ENCODE measurements at places on chromosomes 4 and X. TPM values are rescaled to one million over a fixed set of nuclear protein-coding genes. Genes with fewer than 3 reads are reported as not detected.

DNA sequence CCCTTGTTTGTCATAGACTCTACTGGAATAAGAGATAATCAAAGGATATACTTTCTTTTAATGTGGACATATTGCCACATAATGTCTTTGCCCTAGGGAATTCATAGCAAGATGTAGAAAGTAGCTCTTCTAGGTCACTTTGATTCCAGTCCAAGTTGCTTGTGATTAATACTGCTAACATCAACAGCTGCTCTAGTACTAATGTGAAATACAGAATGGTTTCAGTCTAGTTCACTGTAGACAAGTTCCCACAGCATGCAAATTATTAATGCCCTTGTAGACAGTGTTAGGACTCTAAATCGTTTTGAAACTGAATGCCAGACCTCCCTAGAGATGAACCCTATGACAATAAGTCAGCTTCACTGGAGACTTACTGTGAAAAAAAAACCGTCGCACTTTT lies 494.6 kb upstream of the ATOH1 start:
- no peak overlapping the region for H3K27ac ChIP-seq
- no peaks in the 10 kb centered on the region for H3K36me3 ChIP-seq
- no peak overlapping the region for H3K4me3 ChIP-seq

DNA sequence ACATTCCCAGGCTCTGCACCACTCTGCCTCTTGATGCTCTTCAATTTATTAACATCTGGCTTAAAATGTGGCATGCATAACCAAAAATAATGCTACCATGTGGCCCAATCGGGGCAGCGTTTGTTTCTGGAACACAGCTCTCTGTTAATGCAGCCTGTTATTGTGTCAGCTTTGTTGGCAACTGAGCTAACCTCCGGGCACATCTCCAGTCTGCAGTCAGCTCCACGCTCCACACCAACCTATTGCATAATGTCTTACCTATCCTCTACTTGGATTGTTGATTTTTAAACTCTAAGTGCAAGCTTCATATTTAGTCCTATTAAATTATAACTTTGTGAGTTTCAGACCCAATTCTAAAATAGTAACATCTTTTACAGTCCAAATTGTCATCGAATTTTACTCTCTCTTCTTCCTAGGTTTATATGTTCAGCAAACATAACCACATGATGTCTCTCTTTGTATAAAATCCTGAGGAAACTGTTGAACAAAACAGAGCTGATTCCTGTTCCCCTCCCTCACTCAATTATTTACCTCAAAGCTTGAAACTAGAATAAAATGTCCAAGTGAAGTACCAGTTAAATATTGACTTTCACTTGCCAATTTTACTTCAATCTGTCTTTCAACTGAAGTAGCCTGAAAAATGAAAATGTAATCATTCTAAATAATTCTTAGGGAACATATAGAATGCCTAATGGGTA lies 92.2 kb upstream of the RAPGEF2 start:
- H3K27me3 ChIP-seq, result no peaks in the 10 kb centered on the region
- H3K4me3 ChIP-seq, result no peak overlapping the region
- no peaks in the 10 kb centered on the region for H3K36me3 ChIP-seq

GRCh38 chr4:87543835-87544461 lies 14.8 kb upstream of the SPARCL1 start:
- H3K36me3 ChIP-seq, result no peaks in the 10 kb centered on the region
- H3K27ac ChIP-seq, result no peak overlapping the region
- H3K27me3 ChIP-seq, result peaks cover 3% of the 10 kb centered on the region
- no peaks in the 10 kb centered on the region for H3K4me1 ChIP-seq
- no peak overlapping the region for H3K4me3 ChIP-seq
- DNase-seq, result peak; percentile 48

GRCh38 chr4:160510928-160511327 lies 1408.0 kb downstream of the RAPGEF2 start:
- no peaks in the 10 kb centered on the region for H3K4me1 ChIP-seq
- no peak for DNase-seq
- H3K36me3 ChIP-seq, result no peaks in the 10 kb centered on the region
- H3K27ac ChIP-seq, result no peak overlapping the region

DNA sequence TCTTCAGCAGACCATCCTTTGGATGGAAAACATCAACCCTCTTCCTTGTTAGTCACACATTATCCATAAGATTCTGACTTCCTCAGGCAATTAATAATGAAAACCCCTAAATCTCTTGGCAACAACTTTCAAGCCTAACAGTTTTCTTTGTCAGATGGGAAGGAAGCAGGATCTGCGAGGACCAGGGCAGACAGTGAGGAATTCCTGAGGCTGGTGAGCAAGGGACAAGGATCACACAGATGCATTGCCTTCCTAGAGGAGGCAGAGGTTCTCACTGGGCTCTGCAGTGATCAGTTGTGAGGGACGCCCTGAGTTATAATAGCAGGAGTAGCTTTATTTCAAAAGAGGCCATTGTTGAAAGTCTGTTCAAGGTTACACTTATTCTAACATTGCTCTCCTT lies 195.4 kb downstream of the SLIT2 start:
- H3K36me3 ChIP-seq, result no peaks in the 10 kb centered on the region
- H3K27ac ChIP-seq, result no peak overlapping the region
- H3K4me3 ChIP-seq, result no peak overlapping the region
- no peak for DNase-seq
- H3K4me1 ChIP-seq, result no peaks in the 10 kb centered on the region
- no peaks in the 10 kb centered on the region for H3K27me3 ChIP-seq

GRCh38 chrX:338836-339400 lies 20.3 kb upstream of the GTPBP6 start:
- H3K27ac ChIP-seq, result no peak overlapping the region
- no peak for DNase-seq
- H3K4me3 ChIP-seq, result no peak overlapping the region
- no peaks in the 10 kb centered on the region for H3K27me3 ChIP-seq
- H3K4me1 ChIP-seq, result no peaks in the 10 kb centered on the region

DNA sequence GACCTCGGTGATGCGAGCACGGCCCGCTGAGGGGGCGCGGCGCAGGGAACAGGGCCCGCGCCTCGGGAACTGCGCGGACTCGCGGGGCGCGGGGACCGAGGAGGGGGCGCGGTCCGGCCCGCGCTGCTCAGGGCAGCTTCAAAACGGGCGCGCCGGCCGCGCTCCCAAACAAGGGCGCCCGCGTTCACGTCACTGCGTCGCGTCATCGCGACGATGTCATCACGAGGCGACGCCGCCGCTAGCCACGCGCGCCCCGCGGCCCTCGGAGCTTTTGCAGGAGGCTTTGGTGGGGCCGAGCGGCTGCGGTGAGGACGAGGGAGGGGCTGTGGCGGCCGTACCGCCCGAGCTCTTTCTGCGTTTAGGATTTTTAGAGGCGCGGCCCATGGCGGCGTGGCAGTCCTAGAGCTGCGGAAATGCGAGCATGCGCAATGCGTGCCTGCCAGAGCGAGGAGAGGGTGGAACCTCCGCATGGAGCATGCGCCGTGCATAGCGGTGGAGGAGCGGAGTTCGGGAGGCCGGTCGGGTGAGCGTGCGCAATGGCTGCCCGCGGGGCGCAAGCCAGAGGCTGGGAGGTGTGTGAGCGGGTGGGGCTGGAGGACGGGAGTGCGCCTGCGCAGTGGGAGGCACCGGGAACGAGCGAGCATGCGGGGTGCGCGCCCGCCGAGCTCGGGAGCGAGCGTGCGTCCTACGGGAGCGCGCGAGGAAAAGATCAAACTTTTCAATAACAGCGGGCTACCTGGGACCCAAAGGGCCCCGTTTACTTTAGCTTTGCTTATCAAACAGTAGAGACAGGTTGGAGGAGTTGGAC lies at the start of gene PPP2R3B:
Gene PPP2R3B, minus strand, starts transcription at position 140 of the 808 bp plus-strand sequence. CDS start 216 bp downstream, outside the sequence.
- no peaks in the 10 kb centered on the region for H3K27me3 ChIP-seq
- DNase-seq, result peak; percentile 99
- no peaks in the 10 kb centered on the region for H3K4me1 ChIP-seq
- peak within 1 kb of the TSS; percentile 74 for H3K4me3 ChIP-seq
- H3K27ac ChIP-seq, result peak within 1 kb of the TSS; percentile 98

DNA sequence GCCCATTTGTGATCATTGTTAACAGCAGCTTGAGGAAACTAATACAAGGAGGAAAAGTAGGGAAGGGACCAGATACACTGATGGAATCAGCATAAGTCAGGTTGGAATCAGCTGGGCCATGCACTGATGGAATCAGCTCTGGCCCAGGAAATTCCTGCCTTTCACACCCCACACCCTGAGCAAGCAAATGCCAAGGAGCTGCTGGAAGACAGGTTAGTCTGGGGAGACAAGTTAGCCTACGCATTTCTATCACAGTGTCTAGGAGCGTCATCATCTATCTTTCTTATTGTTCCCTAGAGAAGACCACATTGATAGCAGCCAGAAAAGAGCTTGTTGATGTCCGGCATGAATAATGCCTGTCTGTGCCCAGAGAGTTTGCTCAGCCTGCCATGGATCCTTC lies 16.2 kb upstream of the CEP135 start:
- no peaks in the 10 kb centered on the region for H3K36me3 ChIP-seq
- no peak overlapping the region for H3K4me3 ChIP-seq
- H3K4me1 ChIP-seq, result no peaks in the 10 kb centered on the region
- no peaks in the 10 kb centered on the region for H3K27me3 ChIP-seq

DNA sequence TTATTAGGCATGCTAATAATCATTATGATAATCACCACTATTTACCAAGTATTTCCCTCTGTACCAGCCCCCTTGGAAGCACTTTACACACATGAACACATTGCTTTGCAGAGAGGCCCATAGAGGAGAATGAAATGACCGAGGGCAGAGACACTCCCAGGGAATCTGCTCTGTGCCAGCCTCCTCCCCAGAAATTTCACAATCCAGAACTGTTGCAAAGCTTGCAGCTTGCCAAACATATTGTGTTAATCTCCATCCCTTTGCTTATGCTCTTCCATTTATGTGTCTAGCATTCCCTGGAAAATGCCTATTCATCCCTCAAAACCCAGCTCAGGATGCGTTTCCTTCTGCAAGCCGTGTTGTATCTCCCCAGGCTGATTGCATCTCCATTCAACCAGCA lies 37.8 kb downstream of the CYTL1 start:
- no peak overlapping the region for H3K27ac ChIP-seq
- no peaks in the 10 kb centered on the region for H3K27me3 ChIP-seq

- peaks cover 13% of the 10 kb centered on the region for H3K27me3 ChIP-seq
- H3K4me3 ChIP-seq, result no peak overlapping the region
- no peak overlapping the region for H3K27ac ChIP-seq
- H3K36me3 ChIP-seq, result no peaks in the 10 kb centered on the region
Measured at GRCh38 chr4:53635697-53636483, 44.6 kb upstream of the LNX1 start.

DNA sequence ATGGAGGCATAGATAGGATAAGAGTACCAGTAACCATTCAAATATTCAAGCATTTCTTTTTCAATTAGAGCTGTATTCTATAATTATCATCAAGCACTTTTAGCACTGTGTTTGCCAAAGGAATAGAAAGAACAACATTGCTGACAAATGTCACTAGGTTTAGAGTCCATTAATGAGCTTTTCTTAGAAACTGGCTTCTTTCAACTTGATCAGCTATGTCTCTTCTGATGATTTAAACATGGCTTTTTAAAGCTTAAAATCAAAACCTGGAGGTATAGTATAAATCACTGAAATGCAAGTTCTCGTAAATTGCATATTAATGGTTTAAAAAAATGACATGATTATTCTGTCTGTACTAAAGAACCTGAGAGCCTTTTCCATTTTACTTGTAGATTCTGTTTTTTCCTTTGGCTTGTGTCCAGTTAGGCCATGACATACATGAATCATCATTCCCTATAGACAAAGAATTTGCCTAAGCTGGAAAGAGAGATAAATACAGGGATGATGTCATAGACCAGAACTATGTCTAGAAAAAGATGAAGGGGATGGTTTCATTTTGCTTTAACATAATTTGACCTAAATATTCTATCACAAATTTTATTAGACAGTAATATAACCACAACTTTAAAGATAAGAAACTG lies 340.1 kb upstream of the CTSO start:
- peaks cover 7% of the 10 kb centered on the region for H3K4me1 ChIP-seq
- peak; percentile 86 for DNase-seq
- no peaks in the 10 kb centered on the region for H3K36me3 ChIP-seq
- H3K27me3 ChIP-seq, result no peaks in the 10 kb centered on the region

- DNase-seq, result no peak
- H3K27ac ChIP-seq, result no peak overlapping the region
- no peaks in the 10 kb centered on the region for H3K36me3 ChIP-seq
- no peaks in the 10 kb centered on the region for H3K27me3 ChIP-seq
Measured at GRCh38 chr4:74364256-74364651, 691 bp upstream of the EREG start.

DNA sequence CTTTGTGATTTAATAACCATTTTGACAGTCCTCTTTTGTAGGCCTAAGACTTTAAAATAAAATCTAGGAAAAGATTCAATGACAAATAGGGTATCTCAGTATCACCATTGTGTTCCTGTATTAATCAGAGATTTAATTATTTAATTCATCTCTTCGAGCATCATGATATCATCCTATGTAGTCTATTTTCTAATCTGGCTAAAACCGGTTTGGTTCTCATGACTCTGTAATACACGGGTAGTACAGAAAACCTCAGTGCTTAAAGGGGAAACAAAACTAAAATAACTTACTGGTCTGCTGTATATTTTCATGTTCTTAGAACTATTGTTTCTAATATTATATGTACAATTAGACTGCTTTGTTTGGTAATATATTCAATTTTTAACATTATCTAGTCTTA lies 23.7 kb upstream of the FBXW7 start:
- no peak overlapping the region for H3K4me3 ChIP-seq
- H3K36me3 ChIP-seq, result no peaks in the 10 kb centered on the region
- DNase-seq, result no peak
- H3K27ac ChIP-seq, result no peak overlapping the region
- no peaks in the 10 kb centered on the region for H3K4me1 ChIP-seq
- no peaks in the 10 kb centered on the region for H3K27me3 ChIP-seq

GRCh38 chrX:68833448-68833805 lies 4.6 kb downstream of the EFNB1 start:
- H3K36me3 ChIP-seq, result no peaks in the 10 kb centered on the region
- no peak overlapping the region for H3K27ac ChIP-seq
- DNase-seq, result no peak
- peaks cover 10% of the 10 kb centered on the region for H3K4me1 ChIP-seq

DNA sequence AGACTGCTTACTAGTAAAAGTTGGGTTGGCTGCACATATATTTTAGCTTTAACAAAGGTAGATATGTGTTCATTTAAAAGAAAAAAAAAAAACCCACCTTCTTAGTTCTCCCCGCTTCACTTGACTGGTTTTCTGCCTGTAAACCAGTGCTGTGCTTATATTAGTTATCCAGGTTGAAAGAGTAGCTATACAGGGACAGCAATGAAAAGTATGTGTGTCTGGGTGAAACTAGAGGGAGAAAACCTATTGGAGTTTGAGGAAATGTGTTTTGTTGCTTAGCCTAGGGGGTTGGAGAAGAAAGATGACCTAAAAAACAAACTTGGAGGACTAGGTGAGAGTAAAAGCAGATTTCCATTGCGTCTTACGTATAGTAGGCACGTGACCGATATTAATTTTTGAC lies 4.5 kb downstream of the JADE1 start:
- peaks cover 4% of the 10 kb centered on the region for H3K36me3 ChIP-seq
- H3K4me3 ChIP-seq, result no peak overlapping the region
- no peaks in the 10 kb centered on the region for H3K27me3 ChIP-seq
- H3K27ac ChIP-seq, result no peak overlapping the region
- peaks cover 7% of the 10 kb centered on the region for H3K4me1 ChIP-seq
- DNase-seq, result no peak

- no peak overlapping the region for H3K27ac ChIP-seq
- H3K4me3 ChIP-seq, result no peak overlapping the region
- no peaks in the 10 kb centered on the region for H3K36me3 ChIP-seq
- no peaks in the 10 kb centered on the region for H3K27me3 ChIP-seq
- H3K4me1 ChIP-seq, result no peaks in the 10 kb centered on the region
Measured at GRCh38 chr4:32161392-32161791, 1441.2 kb downstream of the PCDH7 start.

Gene DKK2
- total RNA-seq, result 0.24 TPM

Gene TLR3
- 5.2 TPM for total RNA-seq

Gene DUSP21
- total RNA-seq, result not detected

Gene PCDH19
- total RNA-seq, result 4.3 TPM

Gene IGSF1
- total RNA-seq, result not detected

Gene ZNF595
- 11.1 TPM for total RNA-seq

Gene RBMX2
- 21.1 TPM for total RNA-seq
